Nephron progenitor cell (in vitro differentiated cells): ENCODE measurements at places on chromosomes 6 and 20.
A peak's percentile ranks its signal among the peaks of the same experiment; 100 is the strongest.

DNA sequence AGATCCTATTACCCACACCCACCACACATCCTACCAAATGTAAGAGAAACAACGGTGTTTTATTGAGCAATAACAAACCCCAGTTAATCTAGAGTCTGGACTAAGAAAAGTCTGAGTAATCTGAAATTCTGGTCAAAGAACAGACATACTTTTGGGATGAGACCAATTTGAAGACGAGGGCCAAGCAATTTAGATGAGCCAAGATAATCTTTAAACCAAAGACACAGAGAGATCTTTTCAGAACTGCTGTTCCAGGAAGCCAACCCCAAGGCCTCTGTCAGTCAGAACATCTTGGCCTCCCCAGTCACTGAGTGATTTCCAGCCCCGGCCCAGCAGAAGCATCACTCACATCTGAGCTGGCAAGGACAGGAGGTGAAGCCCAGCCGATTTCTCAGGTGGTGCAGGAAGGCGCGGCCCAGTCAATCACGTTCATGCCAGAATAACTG lies 118.5 kb upstream of the SYNDIG1 start:
- peaks cover 5% of the 10 kb centered on the region for H3K27me3 ChIP-seq
- H3K4me3 ChIP-seq = no peak overlapping the region
- H3K4me1 ChIP-seq = peaks cover 5% of the 10 kb centered on the region
- no peaks in the 10 kb centered on the region for H3K36me3 ChIP-seq
- no peak overlapping the region for H3K27ac ChIP-seq
- no peak for DNase-seq

DNA sequence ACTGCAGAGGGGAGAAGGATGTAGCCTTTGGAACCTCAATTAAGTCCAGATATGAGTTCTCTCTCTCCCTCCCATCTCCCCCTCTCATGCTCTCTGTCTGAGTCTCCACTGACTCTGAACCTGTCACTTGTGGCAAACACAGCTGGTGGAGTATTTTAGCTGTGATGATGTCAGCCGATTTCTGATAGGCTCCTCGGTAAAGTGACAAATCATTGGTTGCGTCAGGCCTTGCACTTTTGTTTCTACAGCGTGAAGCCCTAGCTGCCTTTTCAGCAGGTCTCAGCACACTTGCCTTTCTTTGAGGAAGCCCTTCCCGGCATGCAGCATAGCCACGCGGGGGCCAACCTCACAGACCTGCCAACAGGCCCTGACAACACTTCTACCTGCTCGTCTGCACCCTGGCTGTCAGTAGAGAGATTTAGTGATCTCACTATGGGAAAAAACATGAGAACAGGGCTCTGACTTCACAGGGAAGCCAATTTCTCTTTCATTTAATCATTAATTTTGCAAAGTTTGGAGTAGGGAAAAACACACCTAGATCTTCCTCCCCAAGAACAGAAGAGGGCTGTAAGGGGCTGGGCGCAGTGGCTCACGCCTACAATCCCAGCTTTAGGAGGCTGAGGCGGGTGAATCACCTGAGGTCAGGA lies 84.4 kb downstream of the GMPR start:
- peaks cover 12% of the 10 kb centered on the region for H3K27me3 ChIP-seq
- peaks cover 43% of the 10 kb centered on the region for H3K4me1 ChIP-seq
- peaks cover 14% of the 10 kb centered on the region for H3K36me3 ChIP-seq
- H3K4me3 ChIP-seq = no peak overlapping the region

- H3K4me3 ChIP-seq = no peak overlapping the region
- H3K27me3 ChIP-seq = no peaks in the 10 kb centered on the region
- H3K4me1 ChIP-seq = no peaks in the 10 kb centered on the region
- DNase-seq = no peak
Measured at GRCh38 chr20:5080384-5080877, 39.3 kb downstream of the PCNA start.

GRCh38 chr6:134217105-134217797 lies 100.7 kb downstream of the SGK1 start:
- H3K4me1 ChIP-seq = no peaks in the 10 kb centered on the region
- H3K27ac ChIP-seq = peak overlapping the region; percentile 41
- H3K27me3 ChIP-seq = peaks cover 2% of the 10 kb centered on the region
- H3K36me3 ChIP-seq = no peaks in the 10 kb centered on the region
- no peak for DNase-seq

DNA sequence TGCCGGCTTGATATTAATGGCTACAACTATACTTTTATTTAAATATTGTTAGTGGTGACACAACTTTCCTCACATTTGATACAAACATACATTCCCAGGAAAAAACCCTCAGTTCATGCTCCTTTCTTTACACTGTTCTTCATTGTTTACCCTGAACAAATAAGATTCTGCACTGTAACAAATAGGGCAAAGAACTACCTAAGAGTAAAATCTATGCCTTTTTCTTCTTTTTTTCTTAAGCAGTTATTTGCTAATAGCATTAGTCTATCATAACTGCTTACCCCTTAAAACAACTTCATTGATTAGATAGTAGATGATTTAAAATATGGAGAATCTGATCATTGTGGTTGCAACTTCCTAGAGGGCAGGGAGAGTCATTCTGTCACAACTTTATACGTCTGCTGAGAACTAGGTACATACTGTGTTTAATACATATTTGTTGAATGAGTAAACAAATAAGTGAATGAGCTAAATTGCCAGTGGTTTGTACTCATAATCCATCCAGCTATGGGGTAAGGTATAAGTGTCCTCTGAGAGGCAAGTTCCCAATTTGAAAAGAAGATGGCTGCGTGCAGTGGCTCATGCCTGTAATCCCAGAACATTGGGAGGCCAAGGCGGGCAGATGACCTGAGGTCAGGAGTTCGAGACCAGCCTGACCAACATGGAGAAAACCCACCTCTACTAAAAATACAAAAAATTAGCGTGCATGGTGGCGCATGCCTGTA lies 161.0 kb downstream of the CDK19 start:
- peaks cover 13% of the 10 kb centered on the region for H3K36me3 ChIP-seq
- H3K4me1 ChIP-seq = peaks cover 4% of the 10 kb centered on the region
- DNase-seq = no peak
- H3K27ac ChIP-seq = no peak overlapping the region
- H3K27me3 ChIP-seq = no peaks in the 10 kb centered on the region

DNA sequence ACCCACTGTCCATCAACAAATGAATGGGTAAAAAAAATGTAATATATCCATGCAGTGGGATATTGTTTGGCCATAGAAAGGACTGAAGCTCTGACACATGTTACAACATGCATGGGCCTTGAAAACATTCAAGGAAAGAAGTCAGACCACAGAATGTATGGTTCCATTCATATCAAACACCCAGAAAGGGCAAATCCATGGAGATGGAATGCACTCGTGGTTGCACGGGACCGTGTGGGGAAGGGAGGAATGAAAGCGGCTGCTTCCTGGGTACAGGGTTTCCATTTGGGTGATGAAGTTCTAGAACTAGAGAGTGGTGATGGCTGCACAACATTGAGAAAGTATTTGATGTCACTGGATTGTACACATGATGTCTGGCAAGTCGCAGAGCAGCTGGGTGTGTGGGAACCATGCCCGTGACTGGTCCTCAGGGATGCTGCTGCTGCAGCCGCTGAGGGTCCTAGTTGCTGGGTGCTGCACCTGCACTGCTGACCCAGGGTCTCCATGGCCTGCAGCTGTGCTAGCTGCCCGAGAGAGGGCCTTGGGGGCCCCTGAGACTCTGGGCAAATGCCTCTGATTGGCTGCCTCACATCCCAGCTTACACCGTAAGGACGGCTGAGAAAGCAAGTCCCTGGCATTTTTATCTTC lies 220.3 kb downstream of the NRN1 start:
- H3K4me3 ChIP-seq = no peak overlapping the region
- no peak overlapping the region for H3K27ac ChIP-seq
- H3K36me3 ChIP-seq = no peaks in the 10 kb centered on the region
- DNase-seq = no peak

DNA sequence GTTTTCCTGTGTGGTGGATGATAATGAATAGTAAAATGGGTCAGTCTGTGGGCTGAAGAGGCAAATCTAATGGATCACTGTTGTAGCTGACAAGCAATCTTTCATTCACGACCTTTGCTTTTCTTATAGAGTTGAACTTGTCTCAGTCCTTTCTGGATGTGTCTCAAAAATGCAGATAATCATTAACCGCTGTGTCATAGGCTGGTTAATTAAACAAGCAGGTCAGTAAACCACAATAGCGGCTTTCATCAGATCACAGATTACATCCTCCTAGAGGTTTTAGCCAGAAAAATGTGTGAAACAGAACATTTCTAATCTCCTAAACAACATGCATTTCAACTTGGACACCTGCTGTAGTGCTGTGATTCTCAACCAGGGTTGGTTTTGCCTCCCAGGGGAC lies 2.5 kb upstream of the METTL24 start:
- no peak for DNase-seq
- peaks cover 7% of the 10 kb centered on the region for H3K36me3 ChIP-seq
- no peak overlapping the region for H3K27ac ChIP-seq
- H3K4me3 ChIP-seq = no peak overlapping the region
- H3K4me1 ChIP-seq = peaks cover 52% of the 10 kb centered on the region

GRCh38 chr6:17684134-17684533 lies 22.6 kb downstream of the NUP153 start:
- H3K27ac ChIP-seq = no peak overlapping the region
- H3K27me3 ChIP-seq = no peaks in the 10 kb centered on the region
- no peak for DNase-seq
- H3K4me3 ChIP-seq = no peak overlapping the region

DNA sequence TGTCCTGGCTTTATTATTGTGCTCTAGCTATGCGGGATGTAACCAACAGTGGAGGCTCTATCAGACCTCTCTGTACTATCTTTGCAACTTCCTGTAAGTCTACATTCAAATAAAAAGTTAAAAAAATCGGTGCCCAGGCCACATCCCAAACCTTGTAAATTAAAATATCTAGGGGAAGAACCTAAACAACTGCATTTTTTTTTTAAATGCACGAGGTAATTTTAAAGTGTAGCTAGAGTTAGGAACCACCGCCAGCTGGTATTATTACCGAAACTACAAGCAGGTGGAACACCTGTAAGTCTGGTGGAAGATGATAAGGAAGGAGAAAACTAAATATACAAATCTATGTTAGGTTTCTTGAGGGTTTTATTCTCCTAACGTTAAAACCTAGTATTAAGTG lies 34.5 kb upstream of the ID4 start:
- H3K27me3 ChIP-seq = peaks cover 4% of the 10 kb centered on the region
- H3K36me3 ChIP-seq = peaks cover 51% of the 10 kb centered on the region
- no peak for DNase-seq
- peak overlapping the region; percentile 77 for H3K27ac ChIP-seq

- peak; percentile 54 for DNase-seq
- peaks cover 5% of the 10 kb centered on the region for H3K4me1 ChIP-seq
- H3K4me3 ChIP-seq = no peak overlapping the region
- H3K36me3 ChIP-seq = no peaks in the 10 kb centered on the region
- H3K27ac ChIP-seq = no peak overlapping the region
- H3K27me3 ChIP-seq = no peaks in the 10 kb centered on the region
Measured at GRCh38 chr6:92810913-92811312, 608.4 kb downstream of the EPHA7 start.

DNA sequence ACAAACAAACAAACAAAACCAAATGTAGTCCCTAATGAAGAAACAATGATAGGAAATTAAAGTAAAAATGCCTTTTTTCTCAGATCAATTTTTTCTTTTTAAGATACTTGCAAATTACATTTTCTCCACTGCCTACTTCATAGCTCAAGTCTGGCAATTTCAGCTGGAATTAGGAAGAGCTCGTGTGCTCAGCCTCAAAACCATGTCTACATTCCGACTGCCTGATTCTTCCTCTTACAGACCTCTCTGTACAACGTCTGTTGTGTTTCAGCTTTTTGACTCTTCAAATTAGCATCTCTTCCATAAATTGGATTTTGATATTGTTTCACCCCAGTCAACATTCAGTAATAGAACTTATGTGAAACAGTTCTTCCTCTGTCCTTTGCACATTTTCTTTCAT lies 9.3 kb upstream of the EDN1 start:
- no peaks in the 10 kb centered on the region for H3K36me3 ChIP-seq
- no peak overlapping the region for H3K27ac ChIP-seq
- DNase-seq = no peak
- H3K4me3 ChIP-seq = no peak overlapping the region

GRCh38 chr6:106694343-106694742 lies 65.0 kb downstream of the QRSL1 start:
- H3K36me3 ChIP-seq = no peaks in the 10 kb centered on the region
- H3K4me3 ChIP-seq = no peak overlapping the region
- H3K27me3 ChIP-seq = peaks cover 4% of the 10 kb centered on the region
- H3K4me1 ChIP-seq = peaks cover 26% of the 10 kb centered on the region
- no peak overlapping the region for H3K27ac ChIP-seq
- no peak for DNase-seq

GRCh38 chr6:52493669-52494068 lies 73.5 kb downstream of the EFHC1 start:
- H3K27ac ChIP-seq = peak overlapping the region; percentile 4
- no peak overlapping the region for H3K4me3 ChIP-seq
- peaks cover 3% of the 10 kb centered on the region for H3K27me3 ChIP-seq
- peaks cover 35% of the 10 kb centered on the region for H3K36me3 ChIP-seq
- no peak for DNase-seq

- H3K27ac ChIP-seq = peak overlapping the region; percentile 73
- peak; percentile 12 for DNase-seq
- H3K4me3 ChIP-seq = no peak overlapping the region
- peaks cover 56% of the 10 kb centered on the region for H3K4me1 ChIP-seq
Measured at GRCh38 chr6:40413239-40413638, 173.9 kb downstream of the LRFN2 start.

- H3K27ac ChIP-seq = no peak overlapping the region
- H3K27me3 ChIP-seq = peaks cover 32% of the 10 kb centered on the region
- H3K4me3 ChIP-seq = no peak overlapping the region
- H3K36me3 ChIP-seq = no peaks in the 10 kb centered on the region
Measured at GRCh38 chr6:168397012-168397411, 44.0 kb upstream of the SMOC2 start.

DNA sequence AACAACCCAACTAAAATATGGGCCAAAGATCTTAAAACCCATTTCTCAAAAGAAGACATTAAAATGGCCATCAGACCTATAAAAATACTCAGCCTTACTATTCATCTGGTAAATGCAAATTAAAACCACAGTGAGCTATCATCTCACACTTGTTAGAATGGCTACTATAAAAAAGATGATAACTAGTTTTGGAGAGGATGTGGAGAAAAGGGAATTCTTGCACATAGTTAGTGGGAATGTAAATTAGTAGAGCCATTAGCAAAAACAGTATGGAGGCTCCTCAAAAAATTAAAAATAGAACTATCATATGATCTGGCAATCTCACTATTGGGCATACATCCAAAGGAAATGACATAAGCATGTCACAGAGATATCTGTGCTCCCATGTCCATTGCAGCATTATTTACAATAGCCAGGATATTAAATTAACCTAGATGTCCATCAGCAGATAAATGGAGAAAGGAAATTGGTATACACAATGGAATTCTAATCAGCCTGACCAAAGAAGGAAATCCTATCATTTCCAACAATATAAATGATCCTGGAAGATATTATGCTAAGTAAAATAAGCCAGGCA lies 2.9 kb downstream of the SIRPB1 start:
- H3K27me3 ChIP-seq = peaks cover 15% of the 10 kb centered on the region
- no peaks in the 10 kb centered on the region for H3K4me1 ChIP-seq
- H3K36me3 ChIP-seq = no peaks in the 10 kb centered on the region

- H3K27me3 ChIP-seq = no peaks in the 10 kb centered on the region
- peaks cover 18% of the 10 kb centered on the region for H3K36me3 ChIP-seq
- no peak for DNase-seq
- H3K27ac ChIP-seq = no peak overlapping the region
- H3K4me3 ChIP-seq = no peak overlapping the region
Measured at GRCh38 chr6:83885984-83886383, 26.5 kb downstream of the CYB5R4 start.

- no peak for DNase-seq
- no peak overlapping the region for H3K4me3 ChIP-seq
- H3K36me3 ChIP-seq = peaks cover 48% of the 10 kb centered on the region
- peaks cover 24% of the 10 kb centered on the region for H3K4me1 ChIP-seq
Measured at GRCh38 chr6:39927159-39927558, 7.1 kb downstream of the MOCS1 start.
